Activated T-helper 1 cell treated with anti-CD3 and anti-CD28 coated beads, Interleukin-2, amount 50 U/mL, for 16 hours (primary cell): ENCODE measurements at places on chromosomes 12 and 14.

- DNase-seq = no peak
Observed at GRCh38 chr12:109888179-109889020, 8.1 kb upstream of the GLTP start.

- DNase-seq = no peak
Observed at GRCh38 chr14:104702673-104703072, 13.3 kb downstream of the INF2 start.

DNA sequence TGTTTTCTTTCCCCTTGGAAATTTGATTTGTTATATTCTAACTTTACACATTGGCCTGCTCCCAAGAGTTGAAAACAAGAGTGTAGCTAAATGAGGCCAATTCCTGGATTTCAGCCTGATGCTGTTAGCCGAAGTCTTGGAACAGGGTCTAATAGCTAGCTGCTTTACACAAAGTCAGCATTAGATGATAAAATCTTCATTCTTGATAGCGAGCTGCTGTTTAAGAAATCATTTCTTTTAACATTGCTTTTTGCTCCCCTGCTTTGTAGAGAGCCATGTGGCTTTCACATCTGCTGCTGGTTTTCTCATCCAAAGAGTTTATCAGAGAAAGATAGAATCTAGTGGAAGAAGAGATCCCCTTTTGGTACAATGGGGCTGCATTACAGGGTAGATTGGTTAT, 22.3 kb downstream of the FBXW8 start:
- DNase-seq = no peak

- DNase-seq = no peak
Observed at GRCh38 chr12:98465950-98466602, 49.3 kb upstream of the TMPO start.

DNA sequence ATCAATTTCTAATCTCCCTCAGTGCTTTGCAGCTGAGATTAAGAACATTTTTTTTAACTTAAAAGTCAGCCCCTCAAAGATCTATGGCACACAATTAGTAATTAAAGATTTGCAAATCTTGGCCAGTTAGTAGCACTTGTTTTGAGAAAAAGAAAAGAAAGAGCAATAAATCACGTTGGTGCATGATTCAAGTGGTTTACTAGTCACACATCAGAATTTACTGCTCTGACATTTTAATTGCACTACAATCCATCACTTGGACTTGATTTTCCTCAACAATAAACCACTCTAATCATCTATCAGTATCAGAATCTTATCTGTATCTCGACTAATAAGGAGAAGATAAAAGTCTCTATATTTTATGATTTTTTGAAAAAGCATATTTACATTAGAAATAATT, 154.3 kb downstream of the HELB start:
- DNase-seq = no peak

- no peak for DNase-seq
Observed at GRCh38 chr12:12804011-12804410, 9.1 kb upstream of the DDX47 start.

GRCh38 chr14:94593749-94594431, 12.7 kb downstream of the SERPINA5 start:
- DNase-seq = no peak

GRCh38 chr12:58301730-58302122, 360.4 kb downstream of the ATP23 start:
- DNase-seq = no peak

GRCh38 chr12:64682572-64683277, 72.4 kb downstream of the RASSF3 start:
- no peak for DNase-seq

GRCh38 chr12:62653740-62654139, 187.1 kb downstream of the MON2 start:
- no peak for DNase-seq

- DNase-seq = no peak
Observed at GRCh38 chr12:127723251-127723650, 543.7 kb upstream of the TMEM132C start.

DNA sequence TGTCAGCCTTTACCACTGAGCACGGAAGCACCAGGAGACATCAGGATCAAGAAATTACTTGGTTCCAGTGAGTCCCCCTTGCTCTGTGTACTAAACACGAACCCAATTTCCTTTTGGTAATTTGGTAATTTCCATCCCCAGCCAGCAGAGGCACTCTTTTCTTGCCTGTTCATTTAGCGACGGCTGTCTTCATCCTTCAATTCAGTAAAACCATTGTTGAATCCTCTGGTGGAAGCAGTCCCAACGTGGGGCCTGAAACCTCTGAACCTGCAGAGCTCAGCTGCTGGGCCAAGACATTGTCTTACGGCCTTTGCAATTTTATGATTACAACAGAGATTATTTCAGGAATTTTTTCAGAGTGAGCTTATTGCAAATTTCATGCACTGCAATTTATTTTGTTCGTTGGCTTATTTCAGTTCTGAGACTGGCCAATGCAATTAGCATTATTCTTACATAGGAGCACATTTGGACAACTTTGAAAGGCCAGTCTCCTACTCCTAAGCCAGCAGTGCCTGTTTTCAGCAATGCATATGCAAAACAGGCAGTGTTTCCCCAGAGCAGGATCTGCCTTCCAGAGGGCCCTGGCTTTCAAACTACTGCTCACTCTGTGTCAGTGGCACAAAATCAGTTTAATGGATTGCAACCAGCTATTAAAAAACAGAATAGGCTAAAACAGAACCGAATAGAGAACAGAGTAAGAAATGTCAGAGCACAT, 372.9 kb upstream of the TMEM132C start:
- DNase-seq = no peak

DNA sequence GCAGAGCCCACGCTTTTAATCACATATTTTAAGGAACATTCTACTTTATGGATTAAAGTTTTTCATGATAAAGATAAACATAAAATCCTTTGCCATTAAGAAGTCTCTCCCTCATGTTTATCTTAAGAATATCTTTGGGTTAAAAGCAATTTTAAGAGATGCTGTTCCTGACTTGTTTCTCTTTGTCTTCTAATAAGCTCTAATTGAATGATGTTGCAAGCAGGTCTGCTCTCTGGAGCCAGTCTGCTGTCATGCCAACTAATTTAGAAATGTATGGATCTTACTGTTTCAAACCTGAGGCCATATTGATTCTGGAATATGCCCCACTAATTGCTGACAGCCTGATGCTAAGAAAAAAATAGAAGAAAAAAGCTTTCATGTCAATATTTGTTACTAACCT, 173.6 kb downstream of the TTC8 start:
- no peak for DNase-seq

- DNase-seq = no peak
Observed at GRCh38 chr12:131897276-131897675, 2.9 kb downstream of the ULK1 start.

DNA sequence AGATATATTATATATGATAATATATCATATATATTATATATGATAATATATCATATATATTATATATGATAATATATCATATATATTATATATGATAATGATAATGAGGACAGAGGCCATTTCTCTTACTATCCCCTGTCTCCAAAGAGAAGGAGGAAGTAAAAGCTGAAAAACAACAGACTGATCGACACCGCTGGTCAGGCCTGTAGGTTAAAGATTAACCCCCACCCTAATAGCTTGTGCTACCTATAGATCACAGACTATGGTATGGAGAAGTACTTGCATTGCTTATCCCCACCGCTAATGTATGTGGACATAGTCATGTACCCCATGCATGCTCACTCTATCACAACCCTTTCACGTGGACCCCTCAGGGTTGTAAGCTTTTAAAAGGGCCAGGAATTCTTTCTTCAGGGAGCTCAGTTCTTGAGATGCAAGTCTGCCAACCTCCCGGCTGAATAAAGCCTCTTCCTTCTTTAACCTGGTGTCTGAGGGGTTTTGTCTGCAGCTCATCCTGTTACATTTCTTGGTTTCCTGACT, 786.1 kb upstream of the TMEM132C start:
- no peak for DNase-seq

DNA sequence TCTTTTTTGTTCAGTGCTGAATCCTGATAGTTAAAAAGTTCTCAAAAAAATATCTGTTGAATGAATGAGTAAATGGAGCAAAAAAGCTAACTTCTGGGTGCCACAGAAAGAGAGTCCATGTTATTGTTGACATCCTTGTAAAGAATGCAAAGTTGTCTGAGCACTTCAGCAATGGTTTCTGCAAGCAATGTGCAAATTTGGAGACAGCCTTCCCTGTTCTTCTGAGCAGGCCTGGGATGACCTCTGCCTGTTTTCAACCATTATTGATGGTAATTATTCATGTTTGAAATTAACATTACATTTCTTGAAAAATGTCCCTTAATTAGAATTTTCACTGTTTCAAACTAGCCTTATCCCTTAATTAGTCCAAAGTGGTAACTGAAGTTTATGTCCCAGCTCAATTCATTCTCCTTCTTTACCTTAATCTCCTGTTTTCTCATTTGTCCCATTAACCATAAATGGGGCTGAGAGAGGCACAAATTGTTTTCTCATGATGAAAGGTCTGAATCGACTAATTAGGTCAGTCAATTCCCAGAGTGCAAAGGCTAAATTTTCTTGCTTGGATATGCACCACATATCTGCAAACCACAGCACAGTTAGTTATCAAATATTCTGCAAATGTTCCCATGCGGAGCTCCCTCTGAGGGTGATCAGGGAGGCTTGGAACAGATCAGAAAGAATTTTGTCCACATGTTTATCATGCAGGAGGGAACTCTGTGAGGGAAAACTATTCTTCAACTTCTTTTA, 139.4 kb upstream of the KRR1 start:
- no peak for DNase-seq

DNA sequence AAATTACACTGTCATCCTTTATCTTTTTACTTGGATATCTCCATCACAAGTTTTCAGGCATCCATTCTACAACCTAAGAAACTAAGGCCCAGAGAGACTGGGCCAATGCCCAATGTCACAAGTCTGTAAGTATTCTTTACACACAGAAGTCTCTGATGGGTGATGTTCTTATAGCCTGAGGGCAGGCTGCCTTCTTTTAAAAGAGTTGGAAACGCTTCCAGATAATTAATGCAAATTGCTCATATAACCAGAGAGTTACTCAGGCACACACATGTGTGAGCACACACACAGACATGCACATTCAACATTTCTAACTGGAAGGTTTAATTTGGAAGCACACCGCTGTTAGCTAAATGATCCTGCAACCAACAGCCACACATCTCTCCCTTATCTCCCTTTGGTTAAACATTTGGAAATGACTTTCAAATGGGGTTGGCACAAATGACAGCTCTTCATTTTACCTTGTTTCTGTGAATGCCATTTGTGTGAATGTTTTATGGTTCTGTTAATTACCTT, 160.8 kb upstream of the TMPO start:
- no peak for DNase-seq

DNA sequence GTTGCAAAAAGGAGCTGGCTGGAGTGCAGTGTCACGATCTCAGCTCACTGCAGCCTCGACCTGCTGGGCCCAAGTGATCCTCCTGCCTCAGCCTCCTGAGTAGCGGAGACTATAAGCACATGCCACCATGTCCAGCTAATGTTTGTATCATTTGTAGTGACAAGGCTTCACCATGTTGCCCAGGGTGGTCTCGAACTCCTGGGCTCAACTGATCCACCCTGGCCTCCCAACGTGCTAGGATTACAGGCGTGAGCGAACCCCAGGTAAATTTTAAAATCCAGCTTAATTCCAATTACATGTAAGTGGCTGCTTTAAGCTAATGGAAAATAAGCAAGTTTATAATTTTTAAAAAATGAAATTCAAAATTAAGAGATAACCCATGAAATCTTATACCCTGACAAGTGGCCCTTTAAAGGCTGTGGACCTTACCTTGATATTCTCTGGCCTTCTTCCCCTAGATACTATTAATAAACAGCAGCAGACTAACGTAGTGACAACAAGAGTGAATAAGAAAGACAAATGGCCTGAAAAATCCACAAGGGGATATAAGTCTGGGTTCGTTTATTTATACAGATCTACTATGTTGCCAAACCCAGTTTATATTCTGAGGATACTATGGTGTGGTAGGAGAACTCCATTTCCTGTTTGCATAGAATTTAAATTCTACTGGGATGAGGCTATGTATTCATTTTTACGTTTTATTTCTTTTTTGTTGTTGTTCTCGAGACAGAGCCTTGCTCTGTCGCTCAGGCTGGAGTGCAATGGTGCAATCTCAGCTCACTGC, 25.6 kb upstream of the SLC2A3 start:
- no peak for DNase-seq

GRCh38 chr12:116366456-116366776, 88.9 kb upstream of the MED13L start:
- DNase-seq = no peak

DNA sequence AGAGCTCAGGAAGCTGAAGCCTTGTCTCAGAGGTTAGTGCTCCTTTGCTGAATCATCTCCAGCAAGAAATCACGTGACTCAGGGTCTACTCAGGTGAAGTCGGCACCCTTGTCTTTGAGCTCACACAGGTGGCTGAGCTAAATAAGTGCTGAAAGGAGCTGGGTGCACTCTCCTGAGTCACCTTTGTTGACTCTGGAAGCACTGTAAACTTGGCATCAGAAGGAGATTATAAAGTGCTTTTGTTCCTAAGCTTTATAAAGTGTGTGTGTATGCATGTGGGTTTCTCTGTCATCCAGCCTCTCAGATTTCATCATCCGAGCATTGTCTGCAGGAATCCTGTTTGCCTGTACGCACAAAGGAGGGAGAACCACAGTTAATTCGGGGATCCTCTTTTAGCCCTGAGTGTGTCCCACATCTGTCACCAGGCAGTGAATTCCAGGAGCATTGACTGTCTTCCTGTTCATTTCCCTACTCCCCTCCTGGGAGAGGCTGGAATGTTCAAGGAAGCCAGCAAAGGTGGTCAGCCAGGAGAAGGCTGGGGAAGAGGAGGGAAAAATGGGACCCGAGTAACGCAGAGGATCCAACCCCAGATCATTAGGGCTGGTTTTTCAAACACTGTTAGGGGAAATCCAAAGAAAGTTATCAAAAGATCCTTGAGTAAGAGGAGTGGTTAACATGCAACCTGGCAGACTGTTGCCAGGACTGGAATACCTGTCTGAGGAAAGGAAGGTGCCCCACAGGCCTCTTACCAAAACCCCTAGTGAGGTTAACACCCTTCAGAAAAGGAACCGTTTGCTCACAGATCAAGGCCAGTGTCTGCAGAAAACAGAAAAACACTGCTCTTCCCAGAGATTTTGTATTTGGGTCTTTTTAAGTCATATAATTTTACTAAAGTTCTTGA, 157.5 kb upstream of the HIF1A start:
- peak; percentile 25 for DNase-seq

DNA sequence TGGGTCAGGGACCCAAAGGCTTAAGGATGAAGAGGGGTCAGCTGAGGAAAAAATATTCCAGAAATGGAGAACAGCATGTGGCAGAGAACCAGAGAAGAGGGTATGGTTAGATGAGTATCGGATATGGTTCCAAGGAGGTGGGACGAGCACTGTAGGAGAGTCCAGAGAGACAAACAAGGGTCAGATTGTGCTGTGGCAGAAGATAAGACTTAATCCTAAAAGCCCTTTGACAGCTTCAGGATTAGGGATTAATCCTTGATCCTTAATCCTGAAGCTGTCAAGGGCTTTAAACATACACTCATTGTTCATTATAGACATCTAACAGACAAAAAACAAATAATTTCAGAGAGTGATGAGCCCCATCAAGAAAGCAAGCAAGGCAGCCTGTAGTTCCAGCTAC, 124.0 kb downstream of the SPTSSA start:
- DNase-seq = no peak
